ENCODE measurements at places on chromosomes 5 and 9.

DNA sequence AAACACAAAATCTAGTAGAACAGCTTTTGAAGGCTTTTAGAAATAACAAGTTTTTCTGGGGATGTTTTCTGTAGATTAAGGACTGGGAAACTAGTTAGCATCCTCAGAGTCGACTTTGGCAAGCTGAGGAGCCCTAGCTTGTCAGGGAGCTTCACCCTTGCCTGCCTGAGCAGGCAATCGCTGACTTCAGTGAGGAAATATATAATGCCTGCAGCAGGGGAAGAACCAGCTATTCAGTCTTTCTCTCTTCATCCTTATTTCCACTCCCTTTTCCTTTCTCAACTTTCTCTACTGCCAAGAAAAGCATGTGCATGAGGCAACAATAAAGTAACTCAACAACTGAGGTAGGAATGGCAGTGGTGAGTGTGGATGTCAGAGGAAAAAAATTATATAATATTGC, 54.7 kb downstream of the PLK2 start:
- no peak for DNase-seq

GRCh38 chr5:131944702-131945550, 537 bp downstream of the MEIKIN start:
- DNase-seq: no peak

- no peak for DNase-seq
These were observed 59.1 kb downstream of the C9orf152 start for GRCh38 chr9:110148891-110149290.

- DNase-seq: no peak
These were observed 58.6 kb upstream of the TNFSF15 start for GRCh38 chr9:114864471-114864870.

DNA sequence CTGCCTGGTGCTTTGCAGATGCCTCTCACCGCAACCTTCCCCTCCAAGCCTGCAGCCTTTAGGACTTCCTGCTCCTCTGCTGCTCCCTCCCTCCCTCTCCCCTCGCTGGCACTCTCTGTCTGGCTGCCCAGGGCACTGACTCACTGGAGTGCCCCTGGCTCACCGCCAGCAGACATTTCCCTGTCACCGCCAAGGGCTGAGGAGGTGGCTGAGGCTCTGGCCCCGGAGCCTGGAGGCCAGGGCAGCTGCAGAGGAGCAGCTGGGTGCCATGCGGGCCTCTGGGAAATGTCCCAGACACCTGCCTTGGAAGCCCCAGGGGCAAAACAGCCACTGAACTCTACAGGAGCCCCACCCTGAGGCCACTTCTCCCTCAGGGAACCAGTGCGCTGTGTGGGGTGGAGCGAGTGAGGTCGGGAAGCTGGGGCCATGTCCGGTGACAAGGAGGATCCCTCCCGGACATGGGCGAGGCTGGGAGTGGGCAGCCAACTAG, 53.4 kb downstream of the TENT4A start:
- DNase-seq: peak; percentile 59

GRCh38 chr5:160573318-160573717, 151.7 kb downstream of the PTTG1 start:
- DNase-seq: no peak

GRCh38 chr5:67672636-67673035, 476.0 kb upstream of the CD180 start:
- DNase-seq: no peak

GRCh38 chr9:131668439-131669268, 71.2 kb downstream of the RAPGEF1 start:
- peak; percentile 80 for DNase-seq

- DNase-seq: peak; percentile 31
These were observed 1.4 kb downstream of the TBC1D9B start for GRCh38 chr5:179906294-179906794.

DNA sequence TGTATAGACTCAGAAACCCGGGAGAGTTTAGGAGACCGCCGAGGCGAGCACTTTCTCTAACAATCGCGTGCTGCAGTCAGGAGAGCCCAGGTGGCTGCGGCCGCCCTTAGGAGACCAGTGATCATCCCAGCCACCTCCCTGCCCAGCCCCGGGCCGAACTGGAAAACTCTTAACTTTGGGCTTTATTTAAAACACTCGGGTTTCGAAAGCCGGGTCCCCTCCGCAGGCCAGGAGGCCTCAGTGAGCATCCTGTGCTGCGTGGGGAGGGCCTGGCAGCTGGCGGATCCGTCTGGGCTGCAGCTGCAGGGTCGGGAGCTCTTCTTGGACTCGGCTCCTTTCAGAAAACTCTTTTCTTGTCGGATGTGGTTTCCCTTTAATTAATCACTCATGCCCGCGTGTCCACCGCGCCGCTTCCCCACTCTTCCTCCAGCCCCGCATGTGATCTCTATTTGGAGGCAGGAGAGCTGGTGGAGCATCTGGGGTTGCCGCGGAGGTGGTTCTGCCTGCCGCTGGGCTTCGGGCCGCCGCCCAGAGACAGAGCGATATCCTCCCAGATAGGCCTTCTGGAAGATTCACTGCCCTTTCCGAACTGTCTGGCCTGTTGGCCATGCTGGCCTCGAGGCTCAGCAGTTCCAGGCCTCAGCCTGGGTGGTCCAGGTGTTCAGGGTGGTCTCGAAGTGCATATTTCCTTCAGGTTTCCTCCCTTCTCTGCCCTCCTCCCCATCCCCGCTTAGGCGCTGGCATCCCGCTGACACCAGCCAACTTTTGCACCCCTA, 59.5 kb downstream of the TMEM174 start:
- no peak for DNase-seq

DNA sequence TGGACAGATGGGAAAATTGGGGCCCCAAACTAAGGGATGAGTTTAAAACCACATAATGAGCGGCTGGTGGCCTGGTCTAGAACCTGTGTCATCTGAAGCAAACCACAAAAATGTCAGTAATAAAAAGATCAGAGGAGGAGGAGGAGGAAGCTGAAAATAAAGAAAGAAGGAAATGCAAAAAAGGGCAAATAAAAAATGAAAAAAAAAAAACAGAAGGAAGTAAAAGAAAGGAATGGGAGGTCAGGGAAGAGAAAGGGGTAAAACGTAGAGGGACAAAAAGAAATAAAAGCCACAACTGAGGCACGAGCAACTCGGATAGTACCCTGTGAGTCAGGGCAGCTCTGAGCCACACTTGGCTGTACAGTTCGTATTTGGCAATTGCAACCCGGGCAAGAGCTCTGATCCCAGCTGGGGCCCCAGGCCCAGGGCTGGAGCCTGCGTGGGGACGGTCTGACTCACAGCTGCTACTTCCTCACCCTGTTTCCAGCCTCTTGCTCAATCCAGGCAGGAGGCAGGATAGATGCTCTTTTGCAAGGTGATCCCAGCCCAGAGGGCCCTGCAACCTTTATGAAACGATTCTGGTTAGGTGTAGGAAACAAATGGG, 137.9 kb upstream of the TRIM32 start:
- DNase-seq: no peak

DNA sequence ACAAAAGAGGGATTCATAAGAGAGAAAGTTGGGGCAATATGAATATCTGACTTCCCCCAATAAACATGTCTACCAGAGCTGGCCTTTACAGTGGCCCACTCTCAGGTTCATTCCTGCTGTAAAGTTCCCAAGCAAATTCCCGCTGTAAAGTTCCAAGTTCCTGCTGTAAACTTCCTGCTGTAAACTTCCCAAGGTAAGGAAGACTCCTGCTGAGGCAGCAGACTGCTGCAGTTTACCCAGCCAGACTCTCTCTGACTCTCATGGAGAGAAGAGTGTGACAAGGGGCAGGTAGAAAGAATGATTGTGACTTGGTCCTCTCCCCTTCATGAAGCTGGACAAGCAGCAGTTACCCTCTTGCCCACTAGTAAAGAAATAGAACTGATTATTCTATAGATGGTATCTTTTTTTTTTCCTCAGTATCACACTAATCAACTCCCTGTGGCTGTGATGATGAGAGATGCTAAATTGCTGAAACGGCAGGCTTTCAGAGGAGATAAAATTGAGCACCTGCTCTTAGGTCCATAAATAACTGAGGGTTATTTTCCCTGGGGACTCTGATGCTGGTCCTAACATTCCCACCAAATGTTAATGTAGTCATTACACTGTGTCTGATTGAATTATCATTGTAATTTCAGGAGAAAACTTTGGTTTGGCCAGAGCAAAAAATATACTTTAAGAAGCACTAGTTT, 220.4 kb downstream of the PARP8 start:
- DNase-seq: no peak

DNA sequence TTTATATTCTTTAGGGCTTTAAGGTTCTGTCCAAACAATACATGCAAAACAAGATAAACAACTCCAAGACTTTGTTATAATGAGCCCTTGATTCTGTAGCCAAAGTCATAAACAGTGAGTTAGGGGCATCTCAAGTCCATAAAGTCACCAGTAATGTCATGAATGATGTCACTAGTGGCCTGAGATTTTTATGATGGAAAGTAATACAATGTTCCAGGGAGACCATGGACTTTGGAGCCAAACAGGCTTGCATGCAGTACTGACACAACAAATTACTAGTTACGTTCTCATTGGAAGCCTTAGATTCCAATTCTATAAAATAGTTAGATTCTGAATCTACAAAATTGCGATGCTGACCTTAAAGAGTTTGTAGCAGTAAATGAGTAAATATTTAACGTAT, 280.0 kb downstream of the HINT1 start:
- no peak for DNase-seq

- no peak for DNase-seq
These were observed 12.6 kb downstream of the LRSAM1 start for GRCh38 chr9:127463911-127464310.

DNA sequence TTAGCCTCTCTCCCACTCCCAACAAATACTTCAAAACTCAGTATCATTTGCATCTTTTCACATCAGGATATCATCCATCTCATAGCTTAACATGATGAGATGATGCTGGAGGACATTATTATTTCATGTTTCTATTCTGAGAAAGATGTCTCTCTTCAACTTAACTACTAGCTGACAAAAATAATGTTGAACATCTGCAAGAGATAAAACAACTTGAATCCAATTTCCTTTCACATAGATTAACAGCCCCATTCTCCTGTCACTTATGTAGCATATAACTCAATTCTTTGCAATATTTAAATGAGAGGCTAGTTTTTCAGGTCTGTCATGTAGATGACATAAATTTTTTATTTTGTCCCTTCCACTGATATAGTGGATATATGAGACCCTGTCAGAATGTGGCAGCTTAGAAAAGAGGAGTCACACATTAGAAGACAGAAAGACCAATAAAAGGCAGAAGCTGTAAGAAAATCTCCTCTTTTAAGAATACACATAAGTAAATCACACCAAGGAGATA, 239.2 kb upstream of the KIF2A start:
- DNase-seq: no peak

GRCh38 chr5:456351-457194, 13.6 kb downstream of the EXOC3 start:
- DNase-seq: no peak

DNA sequence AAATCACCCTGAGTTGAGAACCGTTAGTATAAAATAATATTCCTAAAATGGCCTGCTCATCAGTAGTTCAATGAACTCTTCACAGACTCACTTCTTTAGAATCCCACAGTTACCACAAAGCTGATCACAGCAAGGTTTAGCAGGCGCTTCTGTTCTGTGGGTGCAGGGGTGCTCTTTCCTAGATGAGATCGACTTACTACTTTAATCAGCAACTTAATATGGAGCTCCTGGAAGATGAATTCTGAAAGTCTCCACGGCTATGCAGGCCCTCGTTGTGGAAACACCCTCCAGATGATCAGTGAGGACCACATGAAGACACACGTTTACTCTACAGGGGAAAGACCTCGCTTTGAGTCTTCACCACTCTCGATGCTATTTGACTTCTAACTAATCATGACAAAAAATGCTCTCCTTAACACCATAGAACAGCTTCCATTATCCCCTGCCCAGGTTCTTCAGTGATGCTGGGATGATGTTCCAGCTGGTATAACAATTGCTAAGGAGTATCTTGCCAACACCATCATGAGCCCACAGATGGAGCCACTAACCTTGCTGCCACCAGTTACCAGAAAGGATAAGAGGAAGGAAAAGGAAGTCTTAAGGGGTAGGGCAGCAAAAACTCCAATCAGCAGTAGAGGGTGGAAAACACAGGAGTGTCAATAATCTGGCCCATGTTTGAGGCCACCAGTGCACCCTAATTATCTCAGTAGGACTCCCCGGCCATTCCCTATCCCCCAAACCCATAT, 17.9 kb upstream of the GPX8 start:
- DNase-seq: peak; percentile 52

DNA sequence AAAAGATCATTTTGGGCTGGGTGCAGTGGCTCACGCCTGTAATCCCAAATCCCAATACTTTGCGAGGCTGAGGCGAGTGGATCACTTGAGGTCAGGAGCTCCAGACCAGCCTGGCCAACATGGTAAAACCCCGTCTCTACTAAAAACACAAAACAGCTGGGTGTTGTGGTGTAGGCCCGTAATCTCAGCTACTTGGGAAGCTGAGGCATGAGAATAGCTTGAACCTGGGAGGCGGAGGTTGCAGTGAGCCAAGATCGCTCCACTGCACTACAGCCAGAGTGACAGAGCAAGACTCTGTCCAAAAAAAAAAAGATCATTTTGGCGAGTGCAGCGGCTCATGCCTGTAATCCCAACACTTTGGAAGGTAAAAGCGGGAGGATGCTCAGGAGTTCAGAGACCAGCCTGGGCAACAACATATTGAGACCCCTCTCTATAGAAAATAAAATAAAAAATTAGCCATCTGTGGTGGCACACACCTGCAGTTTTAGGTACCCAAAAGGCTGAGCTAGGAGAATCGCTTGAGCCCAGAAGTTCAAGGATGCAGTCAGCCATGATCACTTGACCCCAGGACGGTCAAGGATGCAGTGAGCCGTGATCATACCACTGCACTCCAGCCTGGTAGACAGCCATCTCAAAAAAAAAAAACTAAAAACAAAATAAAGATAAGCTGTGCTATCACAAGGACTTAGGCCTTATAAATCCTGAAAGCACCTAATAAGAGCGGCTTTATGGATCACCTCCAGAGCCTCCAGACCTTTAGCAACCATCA, 16.2 kb downstream of the PPP2CA start:
- DNase-seq: no peak

GRCh38 chr9:135810806-135811575, 96.4 kb downstream of the CAMSAP1 start:
- DNase-seq: no peak

GRCh38 chr9:84386753-84387152, 46.2 kb upstream of the SLC28A3 start:
- no peak for DNase-seq

DNA sequence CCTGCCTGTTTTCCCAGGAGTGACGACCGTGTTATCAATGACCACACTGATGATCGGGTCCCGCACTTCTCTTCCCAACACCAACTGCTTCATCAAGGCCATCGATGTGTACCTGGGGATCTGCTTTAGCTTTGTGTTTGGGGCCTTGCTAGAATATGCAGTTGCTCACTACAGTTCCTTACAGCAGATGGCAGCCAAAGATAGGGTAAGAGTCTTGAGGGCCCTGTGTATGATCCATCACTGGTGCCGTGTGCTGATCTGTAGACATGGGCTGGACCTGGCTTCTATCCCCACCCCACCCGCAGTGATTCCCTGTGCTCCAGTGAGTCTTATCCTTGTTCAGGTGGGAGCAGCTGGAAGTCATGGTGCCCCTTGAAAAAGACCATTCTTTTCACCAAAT, 26.0 kb downstream of the GABRP start:
- no peak for DNase-seq

DNA sequence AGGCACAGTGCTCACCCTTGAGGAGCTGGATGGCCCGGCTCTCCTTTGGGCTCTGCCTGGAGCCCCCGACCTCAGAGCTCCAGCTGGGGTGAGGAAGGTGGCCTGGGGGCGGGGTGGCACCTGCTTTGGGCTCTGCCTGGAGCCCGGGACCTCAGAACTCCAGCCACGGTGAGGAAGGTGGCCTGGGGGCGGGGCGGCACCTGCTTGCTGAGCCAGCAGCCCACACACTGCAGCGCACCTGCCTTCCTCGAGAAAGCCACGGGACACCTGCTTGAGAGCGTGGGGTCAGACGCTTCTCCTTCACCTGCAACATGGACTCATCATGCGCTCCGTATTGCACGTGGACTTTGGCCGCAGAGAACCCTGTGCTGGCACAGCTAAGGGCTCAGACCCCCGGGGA, 51.8 kb downstream of the IRX2 start:
- DNase-seq: no peak
